ENCODE measurements at places on chromosomes 6 and 20.

GRCh38 chr20:59577037-59577808 lies 27.1 kb upstream of the PHACTR3 start:
- DNase-seq: no peak

GRCh38 chr20:46230801-46231282 lies 77.5 kb downstream of the CDH22 start:
- DNase-seq: no peak

DNA sequence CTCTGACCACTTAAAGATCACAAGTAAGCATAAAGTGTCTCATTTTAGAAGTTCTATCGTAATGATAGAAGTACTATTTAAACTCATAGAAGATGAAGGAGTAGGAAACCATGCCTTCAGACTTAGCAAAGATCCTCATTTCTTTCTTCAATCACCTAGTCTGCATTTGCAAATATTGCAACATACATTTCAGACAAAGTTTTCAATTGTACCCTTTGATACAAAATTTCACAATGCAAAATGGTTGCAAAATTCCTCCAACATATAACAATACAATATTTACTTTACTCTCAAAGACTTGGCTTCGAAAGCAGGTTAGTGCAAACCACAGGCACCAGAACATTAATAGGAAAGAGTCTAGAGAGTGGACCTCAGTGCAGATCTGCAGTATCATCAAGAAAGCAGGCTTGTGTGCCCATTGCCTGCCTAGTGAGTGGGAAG lies 16.1 kb upstream of the ROS1 start:
- DNase-seq: no peak

DNA sequence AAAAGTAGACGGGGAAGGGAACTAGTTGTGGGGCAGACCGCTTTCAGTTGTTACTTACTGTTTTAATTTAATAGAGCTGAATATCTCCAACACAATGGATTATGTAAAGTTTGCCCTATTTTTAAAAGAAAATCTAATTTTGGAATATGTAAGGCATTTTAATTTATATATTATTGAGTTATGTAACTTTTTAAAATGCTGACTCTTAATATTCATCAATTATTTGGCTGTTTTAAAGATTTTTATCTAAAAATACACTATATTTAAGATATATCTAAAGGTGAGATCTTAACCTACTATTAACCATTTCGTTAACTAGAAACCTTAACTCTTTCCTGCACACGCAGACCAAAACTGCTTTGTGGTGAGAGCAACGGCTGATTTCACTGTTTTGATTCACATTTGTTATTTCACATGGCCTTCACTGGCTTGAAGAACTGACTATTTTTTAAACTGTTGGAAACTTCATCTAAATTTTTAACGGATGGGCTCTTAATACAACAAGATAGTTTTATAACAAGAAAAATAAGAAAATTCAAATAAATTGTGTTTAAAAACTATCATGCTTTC lies 87.9 kb downstream of the HUS1B start:
- DNase-seq: no peak

GRCh38 chr20:41247523-41248367 lies 69.8 kb downstream of the ZHX3 start:
- DNase-seq: no peak

- DNase-seq: peak; percentile 91
These were observed 86.5 kb downstream of the CRYBG1 start for GRCh38 chr6:106446983-106447382.

GRCh38 chr6:78517399-78517798 lies 350.0 kb upstream of the IRAK1BP1 start:
- DNase-seq: no peak

DNA sequence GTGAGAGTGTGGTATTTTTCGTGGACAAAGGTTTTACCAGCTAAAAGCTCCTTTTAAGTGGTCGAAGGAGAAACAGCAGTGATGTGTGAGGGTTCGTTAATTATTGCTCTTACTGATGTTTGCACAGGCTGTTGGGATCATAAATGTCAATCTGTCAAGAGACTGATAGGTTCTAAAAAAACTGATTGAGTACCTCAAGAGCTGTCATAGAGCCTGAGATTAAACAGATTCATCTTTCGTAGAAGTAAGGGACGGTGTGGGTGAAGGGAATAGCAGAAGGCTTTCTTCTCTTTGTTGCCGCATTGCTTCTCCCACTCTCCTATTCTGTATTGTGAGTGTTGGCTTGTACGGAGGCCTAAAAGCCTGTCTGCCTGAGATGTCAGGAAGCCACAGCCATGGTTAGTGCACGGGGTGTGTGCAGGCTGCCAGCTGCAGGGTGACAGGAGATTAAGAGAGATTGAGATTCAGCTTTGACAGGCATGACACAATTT lies 291.0 kb downstream of the ZFAND3 start:
- DNase-seq: peak; percentile 97

DNA sequence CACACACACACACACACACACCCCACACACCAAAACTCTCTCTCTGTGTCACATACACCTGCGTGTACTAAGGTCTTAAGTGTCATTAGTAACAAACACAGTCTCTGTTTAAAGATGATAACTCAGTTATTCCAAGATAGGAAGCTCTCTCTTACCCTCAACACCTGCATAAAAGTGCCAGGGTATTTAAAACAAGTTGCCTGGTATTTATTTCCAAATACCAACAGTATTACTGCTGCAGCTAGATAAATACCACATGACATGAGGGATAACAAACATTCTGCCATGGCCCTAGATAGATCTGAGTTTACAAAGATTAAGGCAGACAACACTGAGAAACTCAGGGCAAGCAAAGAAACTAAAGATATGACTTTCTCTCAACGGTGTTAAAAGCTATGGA lies 118.5 kb downstream of the SIM1 start:
- no peak for DNase-seq

DNA sequence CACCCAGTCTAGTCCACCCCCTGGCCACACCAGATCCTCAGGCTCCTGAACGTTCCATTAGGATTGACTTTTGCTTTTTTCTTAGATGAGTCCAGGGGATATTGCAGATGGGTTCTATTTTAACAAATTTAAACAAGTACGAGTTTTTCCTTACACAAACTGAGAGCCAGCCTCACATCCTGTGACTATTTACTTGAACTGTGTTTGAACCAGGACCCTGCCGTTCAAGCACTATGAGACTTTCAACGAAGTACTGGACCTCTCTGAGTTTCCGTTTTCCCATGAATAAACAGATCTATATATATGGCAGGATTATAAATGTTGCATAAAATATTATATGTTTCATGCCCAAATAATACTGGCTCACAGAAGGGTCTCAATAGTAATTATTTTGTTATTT lies 1.4 kb upstream of the METTL24 start:
- no peak for DNase-seq

DNA sequence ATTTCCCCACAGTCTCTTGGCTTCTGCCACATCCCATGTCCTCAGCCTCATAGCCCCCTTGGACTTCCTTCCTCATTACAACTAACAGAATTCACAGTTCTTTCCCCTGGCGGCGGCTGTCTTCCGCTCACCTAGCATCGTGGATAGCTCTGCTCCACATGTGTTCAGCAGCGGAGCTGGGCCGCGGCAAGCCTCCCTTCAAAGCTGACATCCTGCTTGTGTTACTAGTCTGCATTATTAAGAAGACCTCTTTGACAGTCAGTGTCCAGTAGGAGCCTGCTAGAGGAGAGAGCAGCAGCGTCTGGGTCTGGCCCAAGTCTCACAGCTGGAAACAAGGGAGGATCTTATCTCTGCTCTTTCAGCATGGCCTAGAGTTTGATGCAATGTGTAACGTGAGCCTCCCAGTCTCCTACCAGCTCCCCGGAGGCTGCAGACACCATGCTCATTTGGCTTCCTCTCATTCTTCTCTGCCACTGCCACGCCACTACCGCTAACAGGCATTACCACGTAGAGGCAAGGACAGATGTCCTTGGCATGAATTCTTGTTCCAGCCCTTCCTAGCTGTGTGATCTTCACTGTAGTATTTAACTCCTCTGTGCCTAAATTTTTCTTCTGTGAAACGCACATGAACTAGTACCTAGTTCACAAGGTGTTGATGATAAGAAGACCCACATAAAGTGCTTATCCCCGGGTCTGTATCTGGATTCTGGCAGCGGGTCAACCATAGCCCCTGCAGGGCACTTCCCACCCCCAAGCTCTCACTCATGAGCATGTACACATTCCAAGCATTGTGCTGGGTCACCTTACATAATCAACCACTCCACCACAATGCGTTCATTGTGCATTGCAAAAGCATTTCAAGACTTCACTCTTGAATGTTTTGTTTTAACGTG lies 107.1 kb upstream of the BACH2 start:
- DNase-seq: no peak

Data from NCI-H1105 treated with DMSO at 0.1 percent for 48 hours (cell line).